A549 (cell line): ENCODE measurements at places on chromosomes 16 and 17. TPM values are rescaled to one million over a fixed set of nuclear protein-coding genes. Genes with fewer than 3 reads are reported as not detected.

C16orf96 gene
- polyA plus RNA-seq = 0.01 to 0.03 TPM in 2 of 3 replicates, not detected in the other

ABCC11 gene
- polyA plus RNA-seq = 0.05 to 0.19 TPM (median 0.09 TPM) in 3 replicates

- DNase-seq = no peak
These were observed 146.1 kb downstream of the GAS7 start for GRCh38 chr17:10052106-10052813.

GRCh38 chr17:6435968-6436367 is 1.0 kb upstream of the AIPL1 start:
- peak; percentile 90 for DNase-seq

GRCh38 chr16:14489460-14489859 is 140.6 kb downstream of the PARN start:
- peak; percentile 85 for DNase-seq

GRCh38 chr16:15434425-15435215 is at the start of gene BMERB1:
Gene BMERB1 (plus strand): TSS chr16:15434588. CDS start chr16:15434654, 66 bp downstream.
- DNase-seq = peak; percentile 77

DNA sequence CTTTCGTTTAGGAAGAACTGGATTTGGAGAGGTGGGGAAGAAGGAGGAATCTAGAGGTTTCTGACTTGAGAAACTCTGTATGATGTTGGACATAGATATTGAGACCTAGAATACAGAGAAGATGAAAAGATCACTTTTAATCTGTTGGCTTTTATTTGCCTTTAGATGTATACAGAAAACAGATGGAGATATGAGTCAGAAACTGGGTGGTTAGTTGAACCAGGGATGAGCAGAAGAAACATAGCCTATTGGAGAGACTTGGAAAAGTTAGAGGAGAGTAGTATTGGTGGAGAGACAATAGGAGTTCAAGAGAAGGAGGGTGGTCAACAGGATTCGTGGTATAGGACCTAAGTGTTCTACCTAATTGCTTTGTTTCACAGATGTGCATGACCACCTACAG is 5.1 kb downstream of the PHAF1 start:
- DNase-seq = no peak

DNA sequence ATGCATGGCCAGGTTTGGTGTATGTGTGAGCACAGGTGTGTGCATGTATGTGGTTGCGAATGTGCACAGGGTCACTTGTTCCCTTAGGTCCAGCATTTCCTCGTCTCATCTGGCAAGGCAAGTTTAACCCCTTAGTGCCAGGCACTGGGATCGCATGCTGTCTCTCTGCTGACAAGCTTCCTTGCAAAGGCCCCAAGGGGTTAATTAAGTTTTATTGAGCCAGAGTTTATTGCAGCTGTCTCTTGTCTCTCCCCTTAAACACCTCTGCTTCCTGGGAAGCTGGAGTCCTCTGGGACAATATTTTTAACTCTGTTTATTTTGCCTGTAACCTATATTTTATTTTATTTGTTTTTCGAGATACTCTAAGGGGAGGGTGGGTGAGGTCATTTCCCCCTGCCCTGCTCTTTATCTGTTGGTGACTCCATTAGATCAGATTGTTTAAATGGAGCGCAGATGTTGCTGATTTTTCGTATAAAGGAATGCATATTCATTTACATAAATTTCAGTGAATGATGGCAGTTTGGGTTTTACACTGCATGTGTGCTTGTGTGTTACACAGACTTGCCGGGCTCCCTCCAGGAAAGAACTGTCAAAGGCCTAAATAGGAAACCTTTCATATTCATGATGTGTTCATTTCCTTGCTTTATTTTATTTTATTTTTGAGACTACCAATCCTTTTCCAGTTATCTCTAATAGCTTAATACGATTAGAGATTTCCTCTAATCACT is 99.7 kb downstream of the CBLN1 start:
- DNase-seq = no peak

- DNase-seq = no peak
These were observed 240.5 kb upstream of the KCNJ16 start for GRCh38 chr17:69834494-69834893.
